NCI-H345 (cell line): ENCODE measurements at places on chromosomes 12 and 14.

- no peak for DNase-seq
Measured at GRCh38 chr14:72366619-72367018, 434.4 kb downstream of the RGS6 start.

GRCh38 chr12:91178781-91179180, 3.8 kb downstream of the DCN start:
- DNase-seq: no peak

- no peak for DNase-seq
Measured at GRCh38 chr12:69149270-69149669, 90.1 kb upstream of the CPSF6 start.

- DNase-seq: no peak
Measured at GRCh38 chr12:106171117-106171750, 32.5 kb upstream of the NUAK1 start.

- no peak for DNase-seq
Measured at GRCh38 chr12:38424436-38424835, 107.9 kb downstream of the ALG10B start.

- DNase-seq: no peak
Measured at GRCh38 chr14:100589071-100589759, 2.0 kb upstream of the BEGAIN start.

DNA sequence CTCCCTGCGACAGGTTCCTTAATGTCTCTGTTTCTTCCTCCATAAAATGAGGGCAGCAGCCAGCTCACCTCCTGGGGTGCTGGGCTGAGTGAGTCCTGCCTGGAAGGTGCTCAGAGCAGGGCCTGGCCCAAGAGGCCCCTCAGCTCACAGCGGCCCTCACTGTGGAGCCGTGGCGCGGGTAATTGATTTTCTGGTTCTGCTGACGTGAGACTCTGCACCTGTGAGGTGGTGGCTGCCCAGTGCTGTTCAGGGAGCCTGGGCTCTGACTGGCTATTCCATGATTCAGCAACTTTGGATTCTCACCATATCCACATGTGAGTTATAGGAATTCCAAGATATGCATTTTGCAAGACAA, 266.6 kb downstream of the ADGRD1 start:
- no peak for DNase-seq

- no peak for DNase-seq
Measured at GRCh38 chr12:40058721-40059190, 47.1 kb downstream of the SLC2A13 start.

DNA sequence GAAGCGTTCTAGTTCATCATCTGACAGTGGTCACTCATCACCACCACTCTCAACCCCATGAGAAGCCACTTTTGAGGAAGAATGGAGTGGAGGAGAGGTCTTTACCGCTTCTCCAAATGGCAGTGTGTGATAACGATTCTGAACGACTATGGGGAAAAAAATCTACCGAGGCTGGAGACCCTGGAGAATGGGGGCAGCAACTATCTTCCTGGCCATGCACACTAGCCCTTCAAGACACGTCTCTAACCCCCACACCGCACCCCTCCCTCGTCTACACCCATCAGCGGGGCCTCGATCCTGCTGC, 365 bp downstream of the ING4 start:
- DNase-seq: no peak

- DNase-seq: no peak
Measured at GRCh38 chr12:24945039-24945438, 3.9 kb downstream of the BCAT1 start.

- DNase-seq: no peak
Measured at GRCh38 chr14:78005325-78005724, 164.8 kb upstream of the NRXN3 start.

- DNase-seq: no peak
Measured at GRCh38 chr14:61511558-61511948, 183.8 kb upstream of the HIF1A start.

DNA sequence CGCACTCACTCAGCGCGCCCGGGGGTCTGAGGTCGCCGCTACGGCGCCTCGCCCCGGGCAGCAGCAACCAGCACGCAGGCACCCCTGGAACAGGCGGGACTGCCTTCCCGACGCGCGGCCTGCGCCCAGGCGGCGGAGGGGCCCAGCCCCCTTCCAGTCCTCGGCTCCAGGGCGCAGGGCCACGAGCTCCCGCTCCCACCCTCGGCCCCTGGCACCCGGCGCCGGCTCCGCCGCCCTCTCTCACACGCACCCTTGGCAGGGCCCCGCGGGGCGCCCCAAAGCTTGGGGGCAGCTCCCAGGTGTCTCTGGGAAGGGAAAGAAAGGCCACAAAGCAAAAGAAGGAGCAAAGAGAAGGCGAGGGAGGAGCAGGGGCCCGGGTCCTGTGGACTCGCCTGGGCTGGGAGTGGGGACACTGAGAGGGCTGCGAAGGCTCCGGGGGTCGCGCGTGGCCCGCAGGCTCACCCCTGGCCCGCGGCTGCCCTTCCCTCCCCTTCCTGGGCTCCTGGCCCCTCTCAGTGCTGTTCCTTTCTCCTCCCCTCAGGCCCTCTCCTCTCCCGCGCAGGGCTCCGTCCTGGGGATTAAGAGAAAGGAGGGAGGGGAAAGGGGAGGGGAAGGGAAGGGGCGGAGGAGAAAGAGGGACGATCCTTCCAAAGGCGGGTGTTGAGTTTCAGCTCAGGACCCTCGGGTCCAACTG, 907 bp upstream of the EFS start:
- no peak for DNase-seq

DNA sequence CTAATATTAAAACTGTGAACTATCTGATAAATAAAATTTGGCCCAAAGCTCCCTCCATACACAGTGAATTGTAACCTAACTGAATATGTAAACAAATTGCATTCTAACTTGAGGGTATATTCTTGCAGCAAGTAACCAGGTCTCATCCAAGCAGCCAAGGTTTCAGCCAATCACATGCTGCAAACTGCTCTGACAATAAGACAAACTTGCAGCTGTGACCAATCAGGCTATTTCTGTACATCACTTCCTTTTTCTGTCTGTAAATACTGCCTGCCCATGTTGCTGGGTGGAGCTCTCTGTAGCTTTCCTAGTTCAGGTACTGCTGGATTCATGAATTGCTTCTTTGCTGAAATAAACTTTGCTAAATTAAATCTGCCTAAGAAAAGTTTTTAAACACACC, 499.0 kb downstream of the GALC start:
- DNase-seq: no peak

GRCh38 chr12:113221997-113222729, 899 bp downstream of the TPCN1 start:
- no peak for DNase-seq

DNA sequence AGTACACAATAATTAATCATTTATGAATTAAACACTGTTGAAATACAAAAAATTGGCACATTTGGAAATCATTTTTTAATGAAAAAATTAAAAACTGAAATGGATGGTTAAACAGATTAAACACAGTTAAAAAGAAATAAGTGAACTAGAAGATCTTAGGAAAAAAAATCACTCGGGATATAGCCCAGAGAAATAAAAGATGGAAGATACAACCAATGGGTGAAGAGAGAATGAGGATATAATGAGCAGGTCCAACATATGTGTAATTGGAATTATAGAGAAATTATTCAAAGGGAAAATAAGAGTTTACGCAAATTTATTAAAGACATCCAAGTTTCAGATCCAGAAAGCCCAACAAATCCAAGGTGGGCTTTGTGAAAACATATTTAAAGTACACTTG, 6.1 kb downstream of the GPR137C start:
- DNase-seq: no peak

DNA sequence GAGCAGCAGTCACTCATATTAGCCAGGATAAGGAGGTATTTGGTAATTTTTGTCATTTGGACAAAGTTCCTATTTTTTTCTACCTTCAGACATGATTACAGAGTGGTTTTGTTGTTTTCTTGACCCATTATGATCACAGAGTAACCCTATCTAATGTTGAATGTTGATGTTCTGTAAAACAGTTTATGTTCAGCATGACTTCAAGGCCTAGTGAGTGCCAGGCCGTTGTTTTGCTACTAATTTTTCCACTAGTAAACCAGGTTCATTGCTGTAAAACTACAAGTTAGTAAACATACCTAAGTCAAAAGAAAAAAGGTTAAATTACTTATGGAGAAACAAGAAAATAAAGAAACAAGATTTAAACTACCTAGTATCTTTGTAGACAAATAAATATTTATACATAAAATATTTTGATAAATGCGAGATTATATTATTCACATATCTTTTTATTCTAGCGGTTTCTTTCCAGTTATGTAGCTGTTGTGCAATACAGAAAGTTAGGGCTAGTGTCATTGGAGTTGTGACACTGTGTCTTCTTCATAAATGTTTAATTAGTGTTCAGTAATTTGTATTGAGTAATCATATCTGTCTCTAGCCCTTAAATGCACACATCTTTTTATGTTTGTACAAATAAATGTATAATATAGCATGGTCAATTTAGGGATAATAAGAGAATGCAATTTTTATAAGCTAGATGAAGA, 16.5 kb downstream of the ETNK1 start:
- DNase-seq: no peak

GRCh38 chr14:97407701-97408407, 610.7 kb downstream of the VRK1 start:
- no peak for DNase-seq

- DNase-seq: no peak
Measured at GRCh38 chr12:115570069-115570777, 707.3 kb downstream of the MED13L start.

DNA sequence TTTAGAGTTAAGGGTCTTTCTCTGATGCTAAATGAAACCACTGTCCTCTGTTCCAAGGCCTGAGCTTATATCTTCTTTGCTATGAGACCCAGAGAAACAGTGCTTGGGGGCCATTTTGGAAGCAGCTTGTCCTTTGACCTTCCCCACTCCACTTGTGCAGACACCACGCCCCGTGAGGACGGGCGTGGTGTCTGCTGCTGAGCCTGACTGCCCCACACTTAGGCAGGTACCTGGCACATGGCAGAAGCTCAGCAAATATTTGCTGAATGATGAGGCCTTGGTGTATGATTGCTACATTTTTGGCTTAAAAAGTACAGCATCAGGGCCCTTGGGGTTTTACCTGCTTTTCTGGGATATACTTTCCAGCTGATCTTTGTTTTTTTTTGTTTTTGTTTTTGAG, 69.9 kb downstream of the RASSF3 start:
- DNase-seq: no peak
